ENCODE measurements at places on chromosomes 6 and 20. TPM values are rescaled to one million over a fixed set of nuclear protein-coding genes. Genes with fewer than 3 reads are reported as not detected.

DNA sequence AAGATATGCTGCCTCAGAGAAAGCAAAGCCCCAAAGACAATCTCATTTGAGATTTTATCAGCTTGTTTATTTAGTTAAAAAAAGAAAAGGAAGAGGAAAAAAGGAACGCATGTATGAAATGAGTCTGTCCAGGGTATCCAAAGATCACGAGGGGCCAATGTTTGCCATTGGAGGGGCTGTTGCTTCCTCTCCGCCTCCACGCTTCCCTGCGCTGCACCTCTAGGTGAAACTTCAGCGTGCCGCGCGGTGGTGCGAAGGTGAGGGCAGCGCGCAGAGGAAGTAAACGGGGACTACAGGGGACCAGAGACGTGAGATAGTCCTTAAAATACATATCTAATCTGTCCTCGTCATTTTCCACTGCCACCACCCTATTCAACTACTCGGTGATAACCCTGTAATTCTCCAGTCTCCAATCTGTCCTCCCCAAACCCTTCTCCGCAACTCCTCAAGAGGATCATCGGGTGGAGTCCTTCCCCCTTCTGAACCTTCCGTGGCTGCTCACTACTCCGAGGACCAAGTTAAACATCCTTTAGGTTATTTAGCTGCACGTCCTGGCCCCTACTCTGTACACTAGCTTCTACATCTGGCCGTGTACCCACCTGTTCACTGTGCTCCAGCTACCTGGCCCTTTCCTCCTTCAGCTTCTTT, 1.1 kb upstream of the DCBLD1 start:
- DNase-seq: no peak

DNA sequence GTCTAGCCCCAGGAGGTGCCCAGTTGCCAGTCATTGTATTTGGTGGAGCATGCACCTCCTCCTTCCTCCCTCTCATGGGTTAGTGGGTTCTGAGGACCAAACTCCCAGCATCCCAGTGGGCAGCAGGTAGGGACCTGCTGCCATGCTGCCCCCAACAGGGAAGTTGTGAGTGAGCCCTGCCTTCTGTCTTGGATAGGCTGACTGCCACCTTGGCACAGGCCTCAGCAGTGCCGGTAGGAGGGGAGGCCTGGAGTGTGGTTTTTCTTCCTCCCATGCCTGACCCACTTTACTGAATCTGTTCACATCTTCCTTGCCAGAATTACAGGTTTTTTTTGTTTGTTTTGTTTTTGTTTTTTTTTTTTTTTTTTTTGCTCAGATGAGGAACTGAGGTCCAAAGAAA, 24.5 kb downstream of the PLCG1 start:
- DNase-seq: no peak

ERVFRD-1 gene
- total RNA-seq: not detected

PLG gene
- 1.2 TPM for total RNA-seq

ENPP1 gene
- total RNA-seq: 0.16 TPM

LY6G6C gene
- not detected for total RNA-seq

- DNase-seq: no peak
Observed at GRCh38 chr20:11716239-11716944, 201.3 kb upstream of the BTBD3 start.

- no peak for DNase-seq
Observed at GRCh38 chr6:87396595-87397392, 11.0 kb upstream of the CFAP206 start.

- no peak for DNase-seq
Observed at GRCh38 chr6:106293116-106293515, 32.4 kb downstream of the ATG5 start.

DNA sequence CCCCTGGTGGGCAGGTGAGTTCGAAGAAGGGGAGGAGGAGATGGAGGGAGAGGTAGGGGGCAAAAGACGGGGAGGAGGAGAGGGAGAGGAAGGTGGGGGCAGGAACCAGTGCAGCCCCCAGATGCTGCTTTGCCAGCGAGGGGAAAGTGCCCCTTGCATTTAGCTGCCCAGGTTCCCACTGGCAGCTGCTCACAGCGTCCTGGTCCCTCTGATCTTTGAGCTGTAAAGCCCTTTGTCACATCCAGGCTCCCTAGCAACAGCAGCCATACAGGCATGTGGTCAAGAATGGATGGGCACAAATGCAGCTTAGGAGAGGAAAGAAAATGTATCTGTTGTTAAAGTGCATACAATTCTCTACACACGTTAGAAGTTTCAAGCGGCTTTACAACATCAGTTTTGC, 160.9 kb downstream of the CD83 start:
- no peak for DNase-seq

THEMIS gene
- not detected for total RNA-seq

NDUFAF4 gene
- total RNA-seq: 51.2 TPM

GRCh38 chr20:15451241-15451640, 1113.8 kb upstream of the FLRT3 start:
- no peak for DNase-seq

CD83 gene
- 132 TPM for total RNA-seq

DNA sequence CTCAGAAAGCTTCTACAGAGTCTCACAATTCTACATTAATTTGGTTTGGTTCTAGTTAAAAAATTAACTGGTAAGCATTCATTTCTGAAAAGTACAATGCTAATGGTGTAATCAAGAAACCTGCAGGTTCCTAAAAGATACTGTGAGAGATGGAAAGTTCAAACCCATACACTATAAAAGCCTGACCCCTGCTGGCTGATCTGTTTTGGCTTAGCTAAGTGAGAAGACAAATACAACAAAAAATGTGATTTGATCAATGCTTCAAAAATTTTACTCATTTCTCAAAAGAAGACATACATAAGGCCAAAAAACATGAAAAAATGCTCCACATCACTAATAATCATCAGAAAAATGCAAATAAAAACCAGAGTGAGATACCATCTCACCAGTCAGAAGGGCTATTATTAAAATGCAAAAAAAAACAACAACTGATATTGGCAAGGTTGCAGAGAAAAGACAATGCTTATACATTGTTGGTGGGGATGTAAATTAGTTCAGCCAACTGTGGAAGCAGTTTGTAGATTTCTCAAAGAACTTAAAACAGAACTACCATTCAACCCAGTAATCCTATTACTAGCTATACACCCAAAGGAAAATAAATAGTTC, 102.8 kb downstream of the MOXD1 start:
- DNase-seq: no peak

ATF6B gene
- 83.9 TPM for total RNA-seq

DNA sequence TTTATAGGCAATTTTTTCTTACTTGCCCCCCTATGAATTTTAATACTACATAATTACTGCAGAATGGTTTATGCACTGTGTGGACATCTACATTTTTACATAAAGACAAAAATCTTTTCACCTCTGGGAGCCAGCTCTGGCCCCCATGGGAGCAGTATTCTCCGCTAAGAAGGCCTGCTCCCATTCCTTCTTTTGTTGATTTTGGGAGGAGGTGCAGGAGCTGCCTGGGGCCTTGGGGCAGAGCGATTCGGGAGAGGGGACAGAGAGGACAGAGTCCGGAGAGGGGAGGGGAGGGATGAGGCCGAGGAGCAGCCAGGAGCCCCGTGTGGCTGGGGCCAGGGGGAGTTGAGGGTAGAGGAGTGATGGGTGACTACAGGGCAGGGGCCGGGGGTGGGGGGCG, 452.0 kb downstream of the PREX1 start:
- no peak for DNase-seq

GRCh38 chr20:41669708-41670263, 51.6 kb upstream of the CHD6 start:
- DNase-seq: no peak

FOXQ1 gene
- total RNA-seq: 0.08 TPM

DNA sequence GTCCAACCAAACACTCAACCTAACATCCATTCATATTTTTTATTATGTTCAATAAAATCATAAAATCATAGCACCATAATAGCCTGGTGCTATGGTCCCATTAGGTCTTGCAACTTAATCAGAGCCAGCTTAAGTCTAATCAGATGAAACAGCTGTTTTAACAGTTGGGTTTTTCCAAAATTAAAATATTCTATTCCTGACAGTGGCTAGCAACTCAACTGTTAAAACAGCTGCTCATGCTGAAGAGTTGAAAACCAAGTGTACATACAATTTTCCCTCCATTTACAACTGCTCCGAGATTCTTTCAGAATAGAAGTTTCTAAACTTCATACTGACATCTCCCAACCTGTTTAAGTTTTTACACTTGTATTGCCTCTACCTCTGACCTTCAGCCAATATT, 89.5 kb downstream of the UBE3D start:
- no peak for DNase-seq

Measured in GM12878 (cell line).